ENCODE measurements at places on chromosomes 4 and X. TPM values are rescaled to one million over a fixed set of nuclear protein-coding genes. Genes with fewer than 3 reads are reported as not detected.
A peak's percentile ranks its signal among the peaks of the same experiment; 100 is the strongest.

DNA sequence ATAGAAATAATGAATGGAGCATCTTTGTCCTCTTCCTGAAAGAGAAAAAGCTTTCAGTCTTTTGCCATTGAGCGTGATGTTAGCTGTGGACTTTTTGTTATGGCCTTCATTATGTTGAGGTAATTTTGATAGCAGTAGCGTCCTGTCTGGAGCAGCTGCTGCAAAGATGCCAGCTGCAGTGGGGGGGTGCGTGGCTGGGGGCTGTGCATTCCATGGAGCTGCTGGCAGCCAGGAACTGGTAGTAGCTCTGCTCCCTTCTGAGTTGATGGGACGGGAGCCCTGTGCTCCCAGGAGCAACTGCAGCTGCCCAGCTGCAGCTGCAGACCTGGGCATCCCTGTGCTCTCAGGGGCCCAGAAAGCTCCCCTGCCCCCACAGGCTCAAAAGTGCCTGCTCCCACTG lies 50.4 kb downstream of the CCDC160 start:
- no peaks in the 10 kb centered on the region for H3K4me1 ChIP-seq
- no peaks in the 10 kb centered on the region for H3K27me3 ChIP-seq
- H3K36me3 ChIP-seq: no peaks in the 10 kb centered on the region

GRCh38 chr4:84279678-84280077 lies 219.4 kb downstream of the NKX6-1 start:
- H3K4me1 ChIP-seq: no peaks in the 10 kb centered on the region
- no peaks in the 10 kb centered on the region for H3K36me3 ChIP-seq
- no peaks in the 10 kb centered on the region for H3K27me3 ChIP-seq
- H3K4me3 ChIP-seq: no peak overlapping the region
- H3K27ac ChIP-seq: no peak overlapping the region

GRCh38 chr4:46967631-46968030 lies 25.8 kb downstream of the GABRA4 start:
- H3K4me3 ChIP-seq: no peak overlapping the region
- no peaks in the 10 kb centered on the region for H3K27me3 ChIP-seq
- DNase-seq: no peak
- H3K27ac ChIP-seq: no peak overlapping the region

GRCh38 chr4:1172971-1173757 lies 781 bp upstream of the SPON2 start:
- H3K4me3 ChIP-seq: peak overlapping the region; percentile 42
- H3K36me3 ChIP-seq: no peaks in the 10 kb centered on the region
- peaks cover 65% of the 10 kb centered on the region for H3K27me3 ChIP-seq
- H3K4me1 ChIP-seq: no peaks in the 10 kb centered on the region

- H3K4me1 ChIP-seq: peaks cover under 1% of the 10 kb centered on the region
- H3K4me3 ChIP-seq: no peak overlapping the region
- no peak overlapping the region for H3K27ac ChIP-seq
- H3K27me3 ChIP-seq: no peaks in the 10 kb centered on the region
Measured at GRCh38 chr4:121273191-121273590, 107.6 kb downstream of the QRFPR start.

DNA sequence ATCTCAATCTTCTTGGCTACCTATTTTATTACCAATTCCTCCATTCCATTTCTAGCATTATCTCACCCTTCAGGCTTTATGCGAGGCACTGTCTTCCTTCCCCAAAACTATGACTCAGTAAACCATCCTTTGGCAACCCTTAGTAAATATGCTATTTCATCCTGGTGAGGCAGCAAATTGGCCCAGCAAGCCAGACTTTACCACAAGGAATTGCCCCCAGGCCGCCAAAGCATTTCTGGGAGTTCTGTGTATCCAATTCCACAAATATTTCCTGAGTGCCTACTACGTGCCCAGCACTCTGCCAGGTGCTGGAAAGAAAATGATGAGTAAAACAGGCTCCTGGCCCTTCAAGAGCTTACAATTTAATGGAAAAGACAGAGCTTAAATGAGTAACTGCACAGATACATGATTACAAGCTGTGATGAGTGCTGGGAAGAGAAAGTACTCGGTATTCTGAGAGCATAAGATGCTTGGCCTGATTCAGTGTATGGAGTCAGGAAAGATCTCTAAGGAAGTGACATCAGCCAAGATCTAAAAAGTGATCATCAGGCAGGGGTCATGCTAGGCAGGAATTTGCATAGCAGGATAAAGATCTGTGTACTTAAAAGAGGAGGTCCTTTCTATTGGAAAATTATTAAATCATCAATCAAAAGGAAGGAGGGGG lies 193.8 kb downstream of the ADAMTS3 start:
- DNase-seq: no peak
- H3K4me1 ChIP-seq: no peaks in the 10 kb centered on the region
- no peak overlapping the region for H3K4me3 ChIP-seq
- no peaks in the 10 kb centered on the region for H3K36me3 ChIP-seq
- H3K27ac ChIP-seq: no peak overlapping the region

DNA sequence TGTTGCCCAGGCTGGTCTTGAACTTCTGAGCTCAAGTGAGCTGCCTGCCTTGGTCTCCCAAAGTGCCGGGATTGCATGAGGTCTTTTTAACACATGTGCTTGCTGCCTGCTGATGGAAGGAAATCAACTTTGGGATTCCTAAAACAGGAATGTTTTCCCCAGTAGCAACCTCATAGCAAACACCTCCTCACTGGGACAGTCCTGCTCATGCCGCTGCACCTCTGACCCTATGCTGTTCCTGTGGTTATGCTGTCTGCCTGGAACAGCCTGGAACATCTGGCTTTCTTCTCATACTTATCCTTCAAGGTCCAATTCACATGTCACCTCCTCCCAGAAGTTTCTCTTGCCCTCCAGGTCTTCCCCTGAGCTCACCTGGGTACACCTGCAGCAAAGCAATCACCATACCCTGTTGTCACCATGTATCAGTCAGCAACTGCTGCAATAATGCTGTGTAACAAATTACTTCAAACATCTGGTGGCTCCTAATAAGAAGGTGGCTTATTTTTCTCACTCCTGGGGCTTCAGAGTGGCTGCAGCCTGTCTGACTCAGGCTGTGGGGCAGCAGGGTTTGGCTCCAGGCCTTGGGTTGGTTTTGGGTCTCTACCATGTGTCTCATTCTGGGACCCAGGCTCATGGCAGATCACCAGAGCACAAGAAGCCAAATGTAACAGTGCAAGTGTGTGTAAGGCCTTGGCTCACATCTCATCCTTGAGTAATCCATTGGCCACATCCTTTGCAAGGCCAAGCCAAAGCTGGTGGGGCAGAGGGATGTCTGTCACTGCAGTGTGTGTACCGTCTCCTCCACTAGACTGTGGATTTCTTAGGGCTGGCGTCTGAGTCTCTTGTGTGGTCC lies 59.4 kb upstream of the SORCS2 start:
- H3K36me3 ChIP-seq: no peaks in the 10 kb centered on the region
- H3K27ac ChIP-seq: no peak overlapping the region
- no peaks in the 10 kb centered on the region for H3K27me3 ChIP-seq
- H3K4me1 ChIP-seq: peaks cover 8% of the 10 kb centered on the region
- no peak for DNase-seq

DNA sequence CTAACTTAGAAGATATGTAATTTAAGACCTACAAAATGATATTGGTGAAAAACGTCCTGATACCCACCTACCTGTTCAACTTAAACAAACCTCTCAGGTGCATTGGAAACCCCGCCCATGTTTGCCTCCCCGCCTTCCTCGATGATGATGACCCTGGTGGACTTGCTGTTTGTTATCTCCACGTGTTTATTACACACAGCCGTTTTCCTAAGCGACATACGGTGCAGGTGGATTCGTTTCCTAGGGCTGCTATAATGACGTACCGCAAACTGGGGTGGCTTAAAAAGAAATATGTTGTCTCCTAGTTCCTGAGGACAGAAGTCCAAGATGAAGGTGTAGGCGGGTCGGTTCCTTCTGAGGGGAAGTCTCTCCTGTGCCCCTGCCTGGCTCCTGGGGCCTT lies 110.7 kb downstream of the GPR143 start:
- no peak for DNase-seq
- H3K4me3 ChIP-seq: no peak overlapping the region
- no peaks in the 10 kb centered on the region for H3K36me3 ChIP-seq
- H3K4me1 ChIP-seq: no peaks in the 10 kb centered on the region

DNA sequence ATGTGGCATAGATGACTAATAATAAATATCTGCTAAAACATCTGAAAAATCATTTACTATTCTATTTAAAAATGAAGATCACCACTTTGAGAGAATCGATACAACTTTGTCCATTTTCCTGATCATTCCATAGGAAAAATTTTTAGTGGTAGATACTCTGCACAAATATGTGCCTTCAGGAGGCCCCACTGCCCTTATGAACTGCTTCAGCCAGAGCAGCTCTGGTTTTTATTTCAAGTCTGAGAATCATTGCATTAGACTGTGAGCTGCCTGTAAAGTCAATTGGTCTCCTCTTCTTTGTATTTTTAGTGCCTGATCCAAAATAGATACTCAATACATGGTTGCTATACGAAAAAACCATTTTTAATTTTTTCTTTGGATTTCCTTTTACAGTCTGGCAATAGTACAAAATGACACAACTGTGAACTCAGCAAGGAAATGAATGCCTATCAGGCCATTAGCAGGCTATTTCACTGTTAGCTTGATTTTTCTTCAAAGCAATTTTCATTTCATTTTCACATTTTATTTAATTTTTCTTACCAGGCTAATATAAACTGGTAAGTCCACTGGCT lies 69.1 kb downstream of the SHISA3 start:
- H3K27me3 ChIP-seq: no peaks in the 10 kb centered on the region
- no peak for DNase-seq
- no peaks in the 10 kb centered on the region for H3K36me3 ChIP-seq
- no peak overlapping the region for H3K27ac ChIP-seq
- peaks cover 11% of the 10 kb centered on the region for H3K4me1 ChIP-seq

DNA sequence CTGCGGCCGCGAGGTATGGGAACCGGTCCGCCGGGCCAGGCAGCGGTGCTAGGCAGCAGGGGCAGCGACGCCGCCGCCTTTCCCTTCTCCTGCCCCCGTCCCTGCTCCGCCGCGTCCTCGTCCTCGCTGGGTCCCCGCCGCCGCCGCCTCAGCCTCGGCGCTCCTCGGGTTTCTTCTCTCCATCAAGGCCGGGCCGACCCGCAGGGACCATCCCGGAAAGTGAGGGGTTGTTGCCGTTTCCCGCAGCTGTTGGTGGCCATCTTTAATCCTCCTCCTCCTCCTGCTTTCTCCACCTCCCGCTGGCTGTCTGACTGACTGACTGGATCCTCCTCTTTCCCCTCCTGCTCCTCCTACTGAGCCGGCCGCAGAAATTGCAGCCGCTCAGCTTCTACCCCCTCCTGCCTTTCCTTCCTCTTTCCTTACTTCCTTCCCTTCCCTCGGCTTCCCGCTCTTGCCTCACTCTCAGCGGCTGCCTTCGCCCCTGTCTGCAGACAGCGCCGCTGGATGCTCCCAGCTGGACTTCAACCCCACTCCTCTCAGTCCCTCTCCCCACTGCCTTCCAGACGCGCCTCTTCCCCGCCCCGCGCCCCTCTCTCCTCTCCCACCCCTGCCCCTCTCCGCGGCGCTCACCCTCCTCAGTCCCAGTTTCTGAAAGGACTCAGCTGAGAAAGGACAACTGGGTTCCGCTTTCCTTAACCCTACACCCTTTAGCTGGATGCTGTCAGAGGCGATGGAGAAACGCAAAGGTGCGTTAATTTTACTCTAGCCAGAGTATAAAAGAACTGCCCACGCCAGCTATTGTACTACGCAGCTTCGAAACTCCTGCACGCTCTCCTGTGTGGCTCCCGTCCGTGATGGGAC lies at the start of gene WDFY3:
WDFY3 (minus strand) TSS at position 309 of the 861 bp plus-strand sequence. CDS start 106,099 bp downstream, outside the sequence.
- H3K4me3 ChIP-seq: peak within 1 kb of the TSS; percentile 80
- no peaks in the 10 kb centered on the region for H3K36me3 ChIP-seq
- H3K27ac ChIP-seq: peak within 1 kb of the TSS; percentile 72
- peak; percentile 92 for DNase-seq

- peak; percentile 45 for DNase-seq
- no peaks in the 10 kb centered on the region for H3K27me3 ChIP-seq
- H3K4me1 ChIP-seq: peaks cover 32% of the 10 kb centered on the region
- H3K36me3 ChIP-seq: peaks cover 13% of the 10 kb centered on the region
- no peak overlapping the region for H3K4me3 ChIP-seq
Measured at GRCh38 chr4:145842224-145842887, 96.3 kb downstream of the ZNF827 start.

CPZ gene
- polyA plus RNA-seq: 29.9 TPM

YY2 gene
- polyA plus RNA-seq: 1.0 TPM

PFKFB1 gene
- not detected for polyA plus RNA-seq

EPGN gene
- polyA plus RNA-seq: not detected

MGARP gene
- 4.1 TPM for polyA plus RNA-seq

NR0B1 gene
- 0.26 TPM for polyA plus RNA-seq

PAGE5 gene
- not detected for polyA plus RNA-seq

Data from GM23338 (cell line).